CD8-positive, alpha-beta memory T cell (primary cell): ENCODE measurements at places on chromosomes 7 and 10.

- peaks cover 10% of the 10 kb centered on the region for H3K4me1 ChIP-seq
- H3K4me3 ChIP-seq = no peak overlapping the region
- no peak overlapping the region for H3K27ac ChIP-seq
- peaks cover 12% of the 10 kb centered on the region for H3K36me3 ChIP-seq
- no peak for DNase-seq
Measured at GRCh38 chr10:73506074-73506473, 10.2 kb upstream of the PPP3CB start.

- no peaks in the 10 kb centered on the region for H3K27me3 ChIP-seq
- no peak overlapping the region for H3K4me3 ChIP-seq
- no peaks in the 10 kb centered on the region for H3K36me3 ChIP-seq
- H3K27ac ChIP-seq = no peak overlapping the region
- no peak for DNase-seq
Measured at GRCh38 chr10:11393858-11394257, 217.6 kb downstream of the USP6NL start.

- no peaks in the 10 kb centered on the region for H3K4me1 ChIP-seq
- no peaks in the 10 kb centered on the region for H3K27me3 ChIP-seq
- H3K27ac ChIP-seq = no peak overlapping the region
- no peak overlapping the region for H3K4me3 ChIP-seq
- H3K36me3 ChIP-seq = no peaks in the 10 kb centered on the region
Measured at GRCh38 chr10:90087197-90088023, 386.0 kb downstream of the KIF20B start.

DNA sequence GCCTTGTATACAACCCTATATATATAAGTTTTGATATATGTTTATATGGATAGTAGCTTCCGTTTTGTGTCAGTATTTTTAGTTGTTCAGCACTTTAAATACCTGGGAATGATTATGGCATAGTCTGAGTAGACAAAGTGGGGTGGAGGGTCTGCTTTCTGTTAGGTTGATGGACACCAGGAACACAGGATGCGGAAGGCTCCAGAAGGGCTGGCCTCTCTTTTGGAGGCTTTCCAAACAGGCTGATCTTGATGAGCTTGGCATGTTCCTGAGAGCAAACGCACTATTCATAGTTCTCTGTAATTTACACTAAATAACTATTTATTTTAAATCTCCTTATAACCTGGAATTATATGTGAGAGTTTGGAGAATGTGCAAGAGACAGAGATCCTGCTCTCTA is 12.7 kb downstream of the AKR1E2 start:
- H3K36me3 ChIP-seq = no peaks in the 10 kb centered on the region
- DNase-seq = no peak
- H3K4me1 ChIP-seq = peaks cover 31% of the 10 kb centered on the region
- H3K4me3 ChIP-seq = no peak overlapping the region
- H3K27ac ChIP-seq = no peak overlapping the region

DNA sequence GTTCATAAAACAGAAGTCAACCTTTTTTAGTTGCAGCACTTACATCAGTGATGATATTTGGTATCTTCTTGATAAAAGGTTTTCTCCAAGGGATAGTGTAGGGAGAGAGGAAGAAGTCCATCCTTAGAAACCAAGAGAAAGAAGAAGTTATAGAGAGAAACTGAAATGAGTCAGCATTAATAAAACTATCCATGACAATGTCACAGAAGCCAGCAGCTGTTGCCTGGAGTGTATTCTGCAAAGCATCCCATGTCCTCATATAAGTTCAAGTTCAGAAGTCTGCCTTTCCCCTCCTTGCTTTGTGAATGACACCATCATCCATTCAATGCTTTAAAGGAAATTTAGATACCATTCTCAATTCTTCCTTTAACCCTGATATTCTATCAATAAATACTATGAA is 14.4 kb upstream of the COL1A2 start:
- no peak for DNase-seq
- no peaks in the 10 kb centered on the region for H3K36me3 ChIP-seq
- no peaks in the 10 kb centered on the region for H3K4me1 ChIP-seq
- no peak overlapping the region for H3K27ac ChIP-seq
- H3K4me3 ChIP-seq = no peak overlapping the region

DNA sequence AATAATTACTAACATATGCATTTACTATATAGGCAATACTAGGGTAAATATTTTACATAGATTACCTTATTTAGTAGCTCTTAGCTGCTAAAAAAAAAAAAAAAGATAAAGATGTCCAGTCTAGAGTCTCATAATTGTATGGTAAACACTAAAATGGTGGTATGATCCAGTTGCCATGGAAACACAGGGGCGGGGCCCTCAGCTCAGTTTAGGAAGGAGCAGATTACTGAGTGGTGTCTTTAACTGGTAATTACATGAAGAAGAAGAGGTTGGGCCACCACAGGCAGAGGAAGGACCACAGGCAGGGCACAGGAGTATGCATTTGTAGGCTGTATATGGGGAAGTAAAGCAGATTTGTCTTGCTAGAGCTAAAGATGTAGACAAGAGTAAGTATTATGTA is 43.7 kb downstream of the ITGB8 start:
- H3K4me3 ChIP-seq = no peak overlapping the region
- no peaks in the 10 kb centered on the region for H3K27me3 ChIP-seq
- H3K27ac ChIP-seq = no peak overlapping the region
- DNase-seq = no peak
- no peaks in the 10 kb centered on the region for H3K36me3 ChIP-seq
- H3K4me1 ChIP-seq = no peaks in the 10 kb centered on the region

- no peaks in the 10 kb centered on the region for H3K36me3 ChIP-seq
- H3K4me3 ChIP-seq = no peak overlapping the region
Measured at GRCh38 chr10:125085258-125086054, 74.9 kb downstream of the CTBP2 start.

DNA sequence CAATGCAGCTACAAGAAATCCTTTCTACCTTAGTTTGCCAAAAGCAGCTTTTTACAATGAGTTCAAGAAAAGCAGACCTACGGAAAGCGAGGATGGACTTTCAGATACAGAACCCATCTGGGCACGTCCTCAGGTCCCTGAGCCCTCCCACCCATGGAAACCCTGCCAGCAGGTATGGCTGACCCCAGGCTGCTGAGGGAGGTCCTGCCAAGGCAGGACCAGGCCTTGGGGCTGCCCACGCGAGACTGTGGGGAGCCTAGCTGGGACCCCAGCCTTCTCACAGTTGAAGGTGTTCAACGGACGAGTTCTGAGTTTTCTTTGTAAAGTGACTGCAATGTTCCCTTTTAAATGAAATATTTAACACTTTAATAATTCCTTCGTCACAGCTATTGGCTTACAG is 245.0 kb downstream of the MGMT start:
- no peaks in the 10 kb centered on the region for H3K27me3 ChIP-seq
- H3K36me3 ChIP-seq = no peaks in the 10 kb centered on the region
- H3K4me1 ChIP-seq = no peaks in the 10 kb centered on the region
- no peak overlapping the region for H3K27ac ChIP-seq
- no peak overlapping the region for H3K4me3 ChIP-seq

GRCh38 chr10:63553031-63553430 is 31.8 kb downstream of the REEP3 start:
- H3K4me3 ChIP-seq = no peak overlapping the region
- H3K27me3 ChIP-seq = no peaks in the 10 kb centered on the region
- no peak overlapping the region for H3K27ac ChIP-seq
- H3K36me3 ChIP-seq = no peaks in the 10 kb centered on the region
- DNase-seq = no peak
- H3K4me1 ChIP-seq = peaks cover 12% of the 10 kb centered on the region

GRCh38 chr7:127903892-127904669 is 127.2 kb downstream of the LRRC4 start:
- no peak overlapping the region for H3K27ac ChIP-seq
- H3K27me3 ChIP-seq = no peaks in the 10 kb centered on the region
- no peak for DNase-seq
- no peak overlapping the region for H3K4me3 ChIP-seq

- no peaks in the 10 kb centered on the region for H3K36me3 ChIP-seq
- H3K4me1 ChIP-seq = peaks cover 14% of the 10 kb centered on the region
- no peak for DNase-seq
- no peak overlapping the region for H3K27ac ChIP-seq
- H3K27me3 ChIP-seq = peaks cover 45% of the 10 kb centered on the region
Measured at GRCh38 chr10:117133273-117134055, 4.6 kb downstream of the VAX1 start.

DNA sequence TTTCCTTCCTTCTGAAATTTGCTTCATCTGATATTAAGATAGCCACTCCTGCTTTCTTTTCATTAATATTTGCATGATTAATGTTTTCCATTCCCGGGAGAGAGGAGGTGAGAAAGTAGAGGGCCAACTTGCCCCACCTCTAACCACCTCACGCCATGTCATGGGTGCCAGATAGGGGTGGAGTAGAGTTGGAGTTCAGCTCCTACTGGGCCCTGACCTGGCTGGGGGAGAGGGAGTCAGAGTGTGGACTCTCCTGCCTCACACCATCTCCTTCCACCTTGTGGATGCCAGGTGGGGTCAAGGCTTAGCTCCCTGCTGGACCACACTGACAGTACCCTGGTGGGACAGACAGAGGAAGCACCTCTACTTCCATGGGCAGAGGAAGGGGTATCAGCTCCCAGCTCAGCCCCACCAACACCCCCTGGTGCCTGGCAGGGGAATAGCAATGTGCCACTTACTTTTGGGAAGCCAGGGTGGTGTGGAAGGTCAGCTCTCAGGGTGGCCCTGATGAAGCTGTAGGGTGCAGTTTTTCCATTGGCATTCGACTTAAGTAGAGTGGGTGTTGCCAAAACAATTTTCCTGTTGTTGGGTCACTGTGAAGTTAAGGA is 28.0 kb downstream of the CHST12 start:
- H3K4me3 ChIP-seq = no peak overlapping the region
- no peaks in the 10 kb centered on the region for H3K27me3 ChIP-seq
- no peak overlapping the region for H3K27ac ChIP-seq
- H3K36me3 ChIP-seq = peaks cover 5% of the 10 kb centered on the region
- no peaks in the 10 kb centered on the region for H3K4me1 ChIP-seq
- peak; percentile 68 for DNase-seq

- DNase-seq = no peak
- no peaks in the 10 kb centered on the region for H3K36me3 ChIP-seq
- no peak overlapping the region for H3K4me3 ChIP-seq
- H3K27ac ChIP-seq = no peak overlapping the region
- no peaks in the 10 kb centered on the region for H3K27me3 ChIP-seq
Measured at GRCh38 chr10:69696073-69696731, 66.2 kb downstream of the FAM241B start.

GRCh38 chr10:47166405-47166777 is 133.6 kb upstream of the GDF10 start:
- H3K36me3 ChIP-seq = no peaks in the 10 kb centered on the region
- no peaks in the 10 kb centered on the region for H3K27me3 ChIP-seq
- no peak overlapping the region for H3K27ac ChIP-seq
- peaks cover 21% of the 10 kb centered on the region for H3K4me1 ChIP-seq
- no peak for DNase-seq
